ENCODE measurements at places on chromosomes 16 and 17.

GRCh38 chr16:50696126-50696525, 2.7 kb downstream of the NOD2 start:
- no peak for DNase-seq

- DNase-seq: no peak
Observed at GRCh38 chr16:30757316-30757715, 4.5 kb downstream of the CFAP119 start.

- DNase-seq: no peak
Observed at GRCh38 chr17:42399948-42400843, 12.0 kb upstream of the STAT3 start.

GRCh38 chr17:76623271-76624146, 20.0 kb downstream of the ST6GALNAC1 start:
- no peak for DNase-seq

GRCh38 chr17:28010406-28010805, 32.1 kb upstream of the NLK start:
- DNase-seq: no peak

DNA sequence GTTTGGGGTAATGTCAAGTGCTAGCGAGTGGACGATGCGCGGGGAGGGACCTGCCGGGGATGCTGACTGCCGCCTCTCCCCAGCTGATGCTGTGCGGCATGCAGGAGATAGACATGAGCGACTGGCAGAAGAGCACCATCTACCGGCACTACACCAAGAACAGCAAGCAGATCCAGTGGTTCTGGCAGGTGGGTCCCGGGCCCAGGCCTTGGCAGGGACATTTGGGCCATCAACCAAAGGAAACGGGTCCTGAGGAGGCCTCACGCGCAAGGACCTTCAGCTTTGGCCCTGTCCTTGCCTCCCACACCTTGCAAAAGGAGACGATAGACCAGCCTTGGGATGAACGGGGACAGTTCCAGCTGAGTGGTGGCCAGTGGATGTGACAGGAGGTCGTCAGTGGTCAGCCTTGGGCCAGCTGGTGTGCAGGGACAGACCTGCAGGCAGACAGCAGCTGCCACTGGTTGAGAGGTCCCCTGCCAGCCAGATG, 13.6 kb upstream of the CLEC18A start:
- no peak for DNase-seq

GRCh38 chr17:50146927-50147665, 3.4 kb downstream of the PPP1R9B start:
- no peak for DNase-seq

GRCh38 chr16:51523400-51523799, 372.3 kb upstream of the SALL1 start:
- DNase-seq: no peak

DNA sequence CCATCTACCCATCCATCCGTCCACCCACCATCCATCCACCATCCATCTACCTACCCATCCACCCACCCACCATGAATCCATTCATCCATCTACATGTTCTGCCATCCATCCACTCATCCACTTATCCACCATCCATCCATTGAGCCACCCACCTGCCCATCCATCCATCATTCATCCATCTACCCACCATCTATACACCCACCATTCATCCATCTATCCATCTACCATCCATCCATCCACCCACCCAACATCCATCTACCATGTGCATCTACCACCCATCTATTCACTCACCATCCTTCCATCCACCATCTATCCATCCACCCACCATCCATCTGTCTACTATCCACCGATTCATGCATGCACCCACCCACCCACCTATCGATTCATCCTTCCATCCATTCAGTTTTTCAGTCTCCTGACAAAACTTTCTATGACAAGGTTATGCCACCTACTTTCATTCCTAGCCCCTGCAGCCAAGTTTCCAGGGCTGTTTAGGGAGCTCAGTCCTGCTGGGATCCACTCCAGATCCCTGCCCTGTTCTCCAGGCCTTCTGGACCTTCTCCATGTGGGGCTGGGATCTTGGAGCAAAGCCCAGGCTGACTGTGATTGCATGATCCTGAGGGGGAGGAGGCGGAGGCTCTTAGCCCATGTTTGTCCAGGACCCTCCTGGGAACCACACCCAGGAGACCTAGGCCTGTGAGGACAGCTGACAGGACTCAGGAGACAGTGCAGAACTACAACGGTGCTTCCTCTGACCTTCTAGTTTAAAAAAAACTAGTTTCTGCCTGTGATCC, 27.4 kb downstream of the BCO1 start:
- no peak for DNase-seq

DNA sequence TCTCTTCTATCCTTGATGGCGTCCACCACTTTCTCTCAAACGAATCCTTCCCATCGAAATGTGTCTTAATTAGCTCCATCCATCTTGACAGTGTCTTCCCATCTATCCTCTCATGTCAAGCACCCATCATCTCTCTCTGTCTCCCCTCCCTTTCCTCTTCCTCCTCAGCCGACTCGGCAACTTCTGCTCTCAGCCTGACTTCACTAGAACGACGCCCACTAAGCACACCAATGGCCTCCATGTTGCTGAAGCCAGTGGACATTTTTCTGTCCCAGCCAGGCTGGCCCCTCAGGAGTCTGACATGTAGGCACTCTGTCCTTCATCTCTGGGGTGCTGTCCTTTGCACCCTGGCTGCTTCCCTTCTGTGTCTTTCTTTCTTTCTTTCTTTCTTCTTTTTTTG, 2.5 kb upstream of the SPATA20 start:
- DNase-seq: no peak

GRCh38 chr16:4505356-4506147, 29.4 kb downstream of the HMOX2 start:
- DNase-seq: no peak

DNA sequence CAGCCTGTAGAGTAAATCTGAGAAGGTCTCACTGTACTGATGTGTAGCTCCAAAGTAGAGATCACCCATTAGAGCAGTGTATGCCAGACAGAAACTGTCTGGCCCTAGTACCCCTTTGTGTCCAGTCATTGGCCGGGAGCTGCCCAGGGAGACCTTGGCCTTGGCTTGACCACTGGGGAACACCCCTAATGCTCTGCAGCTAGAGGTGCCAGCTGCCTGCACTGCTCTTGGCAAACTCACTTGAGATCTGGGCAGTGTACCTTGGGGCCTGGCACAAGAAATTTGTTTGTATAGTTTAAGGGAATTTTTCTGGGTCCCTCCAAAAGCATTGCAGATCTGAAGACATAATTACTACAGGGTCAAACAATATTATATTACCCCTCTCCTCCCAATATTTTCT, 78.7 kb upstream of the MPHOSPH6 start:
- DNase-seq: no peak

DNA sequence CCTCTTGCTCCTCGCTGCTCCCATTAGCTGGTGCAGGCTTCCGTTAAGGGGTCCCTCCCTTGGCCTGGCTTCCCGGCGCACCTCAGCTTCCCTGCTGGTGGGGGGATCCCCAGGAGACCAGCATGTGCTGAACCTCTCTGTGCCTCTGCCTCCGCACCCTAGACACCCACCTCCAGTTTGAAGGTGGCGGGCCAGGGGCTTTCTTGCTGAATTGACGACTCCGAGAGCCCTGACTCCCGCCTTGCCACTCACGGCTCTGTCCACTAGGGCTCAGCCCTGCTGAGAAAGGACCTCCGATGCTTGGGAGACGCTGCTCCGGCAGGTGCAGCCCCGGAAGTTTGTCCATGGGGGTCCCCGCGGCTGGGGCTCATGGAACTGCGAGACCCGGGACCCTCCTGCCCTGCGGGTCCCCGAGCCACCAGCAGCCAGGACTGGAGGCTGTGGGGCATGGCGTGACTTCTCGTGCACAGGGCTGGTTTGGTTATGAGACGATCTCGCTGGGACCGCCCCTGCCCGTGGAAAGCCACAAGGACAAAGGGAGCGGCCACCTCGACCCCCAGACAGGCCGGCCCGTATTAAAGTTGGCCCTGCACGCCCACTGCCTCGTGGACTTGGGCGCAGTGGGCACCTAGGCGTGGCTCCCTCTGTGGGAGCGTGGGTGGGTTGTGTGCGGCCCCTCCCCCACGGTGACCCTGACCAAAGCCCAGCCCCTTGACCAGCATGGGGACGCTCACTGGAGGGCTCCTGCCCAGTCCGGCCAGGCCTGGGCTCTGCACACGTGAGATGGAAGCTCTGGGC, 8.1 kb downstream of the CHMP6 start:
- no peak for DNase-seq

DNA sequence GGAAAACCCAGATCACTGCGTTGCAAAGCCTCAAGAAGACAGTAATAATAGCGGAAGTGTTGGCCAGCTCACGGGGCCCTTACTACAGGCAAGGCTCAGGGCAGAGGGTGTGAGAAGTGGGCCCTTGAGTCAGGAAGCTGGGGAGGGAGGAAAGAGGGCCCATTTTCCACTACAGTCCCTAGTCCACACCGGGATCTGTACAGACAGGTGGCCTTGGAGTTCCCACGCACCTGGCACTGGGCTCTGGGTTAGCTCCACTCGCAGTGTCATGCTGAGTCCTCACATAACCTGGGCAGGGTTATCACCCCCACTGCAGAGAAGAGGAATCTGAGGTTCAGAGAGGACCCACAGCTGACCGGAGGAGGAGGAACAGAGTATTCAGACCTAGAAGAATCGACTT, 16.8 kb upstream of the MTSS2 start:
- no peak for DNase-seq

GRCh38 chr16:74677868-74678267, 11.2 kb upstream of the RFWD3 start:
- DNase-seq: no peak

GRCh38 chr17:74773871-74774286, 2.3 kb downstream of the NAT9 start:
- DNase-seq: no peak

DNA sequence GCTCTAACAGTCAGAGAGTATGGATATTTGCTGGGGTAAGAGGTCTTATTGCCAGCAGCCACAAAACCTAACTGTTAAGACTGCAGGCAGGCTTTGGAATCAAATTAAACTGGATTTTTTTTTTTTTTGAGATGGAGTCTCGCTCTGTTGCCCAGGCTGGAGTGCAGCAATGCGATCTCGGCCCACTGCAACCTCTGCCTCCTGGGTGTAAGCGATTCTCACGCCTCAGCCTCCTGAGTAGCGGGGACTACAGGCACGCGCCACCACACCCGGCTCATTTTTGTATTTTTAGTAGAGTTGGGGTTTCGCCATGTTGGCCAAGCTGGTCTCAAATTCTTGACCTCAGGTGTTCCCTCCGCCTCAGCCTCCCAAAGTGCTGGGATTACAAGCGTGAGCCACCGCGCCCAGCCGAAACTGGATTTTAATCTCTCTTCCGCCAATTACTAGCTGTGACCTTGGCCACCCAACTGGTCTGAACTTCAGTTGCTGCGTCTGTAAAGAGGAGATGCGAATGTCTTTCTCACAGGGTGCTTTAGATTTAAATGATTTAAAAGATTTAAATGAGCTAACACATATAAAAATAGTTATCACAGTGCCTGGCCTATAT, 842 bp downstream of the MRPL10 start:
- DNase-seq: no peak

DNA sequence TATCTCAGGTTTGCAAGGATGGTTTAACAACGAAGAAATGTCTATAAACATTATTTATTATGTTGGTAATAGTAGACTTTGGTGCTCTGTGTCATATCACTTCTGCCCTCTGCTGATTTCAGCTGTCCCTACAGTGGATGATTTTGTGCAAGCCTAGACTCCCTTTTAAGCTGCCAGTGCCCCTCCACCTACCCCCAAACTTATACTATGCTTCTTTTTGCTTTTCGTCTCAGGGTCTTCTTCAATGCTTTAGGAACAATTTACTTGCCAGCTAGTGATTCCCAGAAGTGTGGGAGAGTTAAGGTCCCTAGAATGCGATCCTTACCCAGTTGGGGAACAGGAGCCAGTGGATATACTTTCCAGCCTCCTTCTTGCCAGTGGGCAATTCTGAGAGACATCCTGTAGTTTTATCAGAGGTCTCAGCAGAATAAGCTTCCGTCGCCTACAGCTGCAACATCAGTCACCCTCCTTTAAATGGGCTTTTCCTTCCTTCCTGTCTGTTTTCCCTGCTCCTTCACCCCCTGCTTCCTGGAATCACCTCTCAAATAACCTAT, 4.1 kb downstream of the ICAM2 start:
- DNase-seq: no peak

DNA sequence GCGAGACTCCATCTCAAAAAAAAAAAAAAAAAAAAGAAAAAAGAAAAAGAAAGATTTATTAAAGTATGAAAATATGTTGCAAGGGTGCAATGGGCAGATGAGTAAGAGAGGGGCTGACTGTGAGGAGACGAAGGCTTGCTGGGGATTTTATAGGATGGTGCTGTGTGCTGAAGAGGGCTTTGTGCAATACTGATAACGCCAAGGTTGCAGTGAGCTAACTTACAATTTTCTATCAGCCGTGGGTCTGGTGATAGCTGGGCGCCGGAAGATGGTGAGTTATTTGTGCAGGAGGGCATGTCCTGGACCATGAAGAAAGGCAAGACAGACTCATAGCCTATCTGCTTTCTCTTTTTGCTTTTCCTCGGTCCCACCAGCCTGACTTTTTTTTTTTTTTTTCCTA, 281.1 kb downstream of the MAP2K6 start:
- DNase-seq: no peak

GRCh38 chr17:34816848-34817247, 144.4 kb downstream of the CCT6B start:
- no peak for DNase-seq

DNA sequence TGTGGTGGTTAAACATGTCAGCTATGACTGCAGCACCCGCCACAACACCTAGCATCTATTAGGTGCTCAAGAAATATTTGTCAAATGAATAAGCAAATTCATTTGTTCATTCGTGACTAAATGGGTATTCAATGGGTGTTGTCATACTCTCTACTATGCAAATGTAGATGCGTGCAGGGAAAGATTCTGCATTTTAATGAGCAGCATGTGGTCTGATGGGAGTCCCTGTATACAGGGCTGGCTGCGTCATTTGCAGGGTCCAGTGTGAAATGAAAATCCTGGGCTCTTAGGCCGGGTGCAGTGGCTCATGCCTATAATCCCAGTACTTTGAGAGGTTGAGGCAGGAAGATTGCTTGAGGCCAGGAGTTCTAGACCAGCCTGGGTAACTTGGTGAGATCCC, 97.5 kb downstream of the CACNG3 start:
- DNase-seq: no peak
